Amniotic stem cell (primary cell): ENCODE measurements at places on chromosomes 6 and 20.

GRCh38 chr20:24764794-24765202 lies 184.3 kb upstream of the CST7 start:
- no peak for DNase-seq

DNA sequence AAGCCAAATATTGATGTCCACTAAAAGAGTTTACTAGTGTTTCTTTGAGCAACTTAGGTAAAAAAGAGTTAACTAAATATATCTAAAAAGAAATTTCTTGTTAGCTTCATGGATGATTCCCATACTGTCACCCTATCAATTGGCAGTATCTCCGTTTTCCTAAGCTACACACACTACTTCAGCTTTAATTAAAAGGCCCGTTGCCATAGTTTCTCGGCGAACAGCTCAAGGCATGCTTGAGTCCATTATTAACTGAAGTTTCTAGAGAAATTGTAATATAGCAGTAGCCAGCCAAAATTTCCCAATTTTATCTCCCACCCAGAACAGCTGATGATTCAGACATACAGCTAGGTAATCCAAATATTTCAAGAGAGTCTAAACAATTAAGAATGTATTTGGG lies 20.0 kb upstream of the BEND6 start:
- DNase-seq: no peak

DNA sequence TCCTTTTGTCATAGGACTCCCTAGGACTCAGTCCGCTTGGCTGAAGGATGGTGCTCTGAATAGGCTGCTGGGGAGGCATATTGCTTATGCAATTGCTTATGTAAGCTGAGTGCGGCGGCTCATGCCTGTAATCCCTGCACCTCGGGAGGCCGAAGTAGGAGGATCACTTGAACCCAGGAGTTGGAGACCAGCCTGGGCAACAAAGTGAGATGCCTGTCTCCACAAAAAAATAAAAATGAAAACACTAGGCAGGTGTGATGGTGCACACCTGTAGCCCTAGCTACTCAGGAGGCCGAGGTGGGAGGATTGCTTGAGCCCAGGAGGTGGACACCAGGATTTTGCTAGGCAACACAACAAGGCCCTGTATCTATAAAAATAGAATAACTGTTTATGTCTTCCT lies 81.3 kb downstream of the EYA2 start:
- no peak for DNase-seq

DNA sequence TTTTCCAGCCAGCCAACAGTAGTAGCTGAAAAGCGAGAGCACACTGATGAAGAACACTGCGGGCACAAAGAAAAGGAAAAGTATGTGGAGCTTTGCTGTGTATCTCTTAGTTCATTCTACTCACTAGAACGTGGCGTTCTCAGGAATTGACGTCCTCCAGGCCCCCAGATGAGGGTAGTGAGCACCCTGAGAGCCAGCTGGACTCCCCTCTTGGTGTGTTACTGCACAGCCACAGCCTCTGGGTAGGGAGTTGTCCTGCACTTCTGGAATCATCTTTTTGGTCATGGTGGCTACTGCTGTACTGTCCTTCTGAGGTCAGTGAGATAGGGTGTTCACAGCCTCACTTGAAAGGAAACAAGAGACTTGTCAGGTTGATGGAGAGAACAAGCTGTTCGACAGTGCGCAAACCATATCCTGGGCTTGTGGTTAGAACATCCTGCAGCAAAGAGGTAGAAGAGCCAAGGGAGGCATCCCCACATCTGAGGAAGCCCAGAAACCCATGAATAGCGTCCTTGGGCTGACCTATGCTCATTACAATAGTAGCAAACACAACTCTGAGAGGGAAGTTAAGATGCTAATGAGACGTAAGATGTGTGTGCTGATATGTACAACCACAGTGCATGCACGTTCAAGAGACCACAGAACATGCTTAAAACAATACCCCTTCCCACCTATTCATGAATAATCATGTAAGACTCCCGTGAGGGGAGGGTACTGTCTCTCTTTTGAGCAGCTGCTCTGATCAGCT lies 14.6 kb upstream of the HLA-F start:
- no peak for DNase-seq
